ENCODE measurements at places on chromosomes 7 and 10. TPM values are rescaled to one million over a fixed set of nuclear protein-coding genes. Genes with fewer than 3 reads are reported as not detected.

HOXA4 gene
- not detected for total RNA-seq

GPAM gene
- total RNA-seq = 33.9 TPM

TLX1 gene
- total RNA-seq = not detected

SSBP1 gene
- total RNA-seq = 65.2 TPM

INTS15 gene
- total RNA-seq = 16.0 TPM

C7orf57 gene
- total RNA-seq = 1.2 TPM

BMPER gene
- total RNA-seq = 3.4 TPM

FANK1 gene
- total RNA-seq = 1.5 TPM

GPER1 gene
- 0.98 TPM for total RNA-seq
